Fibroblast of skin of right biceps (primary cell): ENCODE measurements at places on chromosomes 16 and 17.

DNA sequence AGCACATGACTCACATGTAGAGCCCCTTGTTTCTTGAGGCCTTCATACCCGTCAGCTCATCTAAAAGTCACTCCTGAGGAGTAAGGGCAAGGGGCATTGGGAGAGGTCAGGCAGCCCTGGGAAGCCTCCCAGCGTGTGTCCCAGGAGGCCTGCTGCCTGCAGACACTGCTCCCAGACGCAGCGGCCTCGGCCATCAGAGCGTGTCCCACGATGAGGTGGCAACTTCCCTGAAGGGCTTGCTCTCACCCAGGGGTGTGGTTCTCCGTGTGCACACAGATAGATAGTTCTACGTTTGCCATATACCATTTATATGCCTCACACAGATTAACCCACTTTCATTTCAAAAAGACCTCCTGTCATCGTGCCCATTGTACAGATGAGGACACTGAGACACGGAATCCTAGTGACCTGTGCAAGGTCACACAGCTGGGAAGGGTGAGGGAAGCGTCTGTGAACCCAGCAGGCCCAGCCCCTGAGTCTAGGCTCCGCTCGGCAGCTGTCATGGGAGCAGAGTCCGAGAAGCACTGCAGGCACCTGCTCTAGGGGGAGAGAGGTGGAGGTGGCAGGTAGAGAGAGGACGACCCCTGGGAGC, 8.3 kb downstream of the TUBB3 start:
- no peak for DNase-seq

DNA sequence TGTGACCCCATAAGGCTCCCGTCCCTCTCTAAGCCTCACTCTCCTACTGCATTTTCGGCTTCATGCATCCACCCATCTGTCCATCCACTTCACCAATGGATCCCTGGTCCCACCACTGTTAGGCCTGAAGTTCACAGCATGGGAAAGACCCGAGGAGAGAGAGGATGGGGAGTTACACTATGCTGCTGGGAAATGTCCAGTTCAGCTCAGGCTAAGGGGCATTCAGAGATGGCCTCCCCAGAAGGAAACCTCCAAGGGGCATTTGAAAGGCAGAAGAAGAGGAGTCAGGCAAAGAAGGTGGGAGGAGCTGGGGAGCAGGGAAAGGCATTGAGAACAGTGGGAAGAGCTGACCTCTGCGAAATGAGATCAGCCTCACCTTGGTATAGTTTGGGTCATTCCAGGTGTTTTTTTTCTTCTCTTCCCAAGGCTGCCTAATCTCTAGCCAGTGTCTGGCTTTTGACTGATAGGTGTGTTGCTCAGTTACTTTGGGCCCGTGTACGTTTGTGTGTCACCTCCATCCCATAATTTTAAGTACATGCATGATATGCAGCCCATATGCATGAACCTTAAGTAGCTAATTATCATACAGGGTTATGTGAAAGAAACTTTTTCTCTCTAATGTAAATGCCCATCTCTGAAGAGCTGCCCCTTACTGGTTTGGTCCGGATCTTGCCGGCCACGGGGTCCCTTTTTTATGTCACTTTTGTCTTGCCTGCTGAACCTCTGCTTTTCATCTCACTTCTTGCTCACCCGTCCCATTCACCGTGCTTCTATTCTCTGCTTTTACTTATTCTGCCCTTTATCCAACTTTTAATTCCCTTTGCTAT, 11.6 kb upstream of the DRC7 start:
- no peak for DNase-seq

- no peak for DNase-seq
Observed at GRCh38 chr16:79918916-79919315, 318.4 kb upstream of the MAF start.

DNA sequence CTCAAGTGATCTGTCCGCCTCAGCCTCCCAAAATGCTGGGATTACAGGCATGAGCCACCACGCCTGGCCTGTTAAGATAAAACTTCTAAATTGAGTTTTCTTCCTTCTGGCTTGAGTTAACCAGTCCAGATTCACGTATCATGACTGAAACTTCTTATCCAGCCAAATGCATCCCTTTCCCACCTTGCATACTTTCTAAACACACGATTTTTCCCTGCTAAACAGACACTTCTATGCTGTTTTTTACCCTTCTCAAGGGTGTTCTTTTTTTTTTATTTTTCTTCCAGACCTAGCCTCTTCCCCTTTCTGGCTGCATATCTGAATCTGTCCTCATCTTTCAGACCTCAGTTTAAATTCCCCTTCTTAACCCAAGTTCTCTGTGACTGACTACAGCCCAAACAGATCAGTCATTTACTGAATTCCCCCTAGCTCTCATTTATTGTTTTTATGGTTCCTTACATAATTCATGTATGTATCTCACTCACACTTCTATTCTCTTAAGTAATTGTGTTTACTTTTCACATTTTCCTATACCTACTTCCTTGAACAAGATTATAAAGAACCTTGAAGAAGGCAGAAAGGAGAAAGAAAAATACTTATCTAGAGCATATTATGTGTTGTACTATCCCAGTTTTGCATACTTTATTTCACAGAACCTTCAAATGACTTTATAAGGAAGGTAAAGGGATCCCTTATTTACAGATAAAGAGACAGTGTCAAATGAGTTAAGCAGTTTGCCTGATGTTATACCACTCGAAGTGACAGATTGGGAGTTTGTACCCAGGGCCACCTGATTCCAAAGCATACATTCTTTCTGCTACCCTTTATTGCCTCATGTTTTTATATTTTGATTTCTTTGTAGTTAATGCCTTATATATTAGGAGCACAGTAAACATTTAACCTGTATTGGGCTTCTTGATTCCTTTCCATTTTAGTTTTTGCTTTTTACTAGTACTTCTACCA, 5.2 kb downstream of the EVI2B start:
- no peak for DNase-seq

DNA sequence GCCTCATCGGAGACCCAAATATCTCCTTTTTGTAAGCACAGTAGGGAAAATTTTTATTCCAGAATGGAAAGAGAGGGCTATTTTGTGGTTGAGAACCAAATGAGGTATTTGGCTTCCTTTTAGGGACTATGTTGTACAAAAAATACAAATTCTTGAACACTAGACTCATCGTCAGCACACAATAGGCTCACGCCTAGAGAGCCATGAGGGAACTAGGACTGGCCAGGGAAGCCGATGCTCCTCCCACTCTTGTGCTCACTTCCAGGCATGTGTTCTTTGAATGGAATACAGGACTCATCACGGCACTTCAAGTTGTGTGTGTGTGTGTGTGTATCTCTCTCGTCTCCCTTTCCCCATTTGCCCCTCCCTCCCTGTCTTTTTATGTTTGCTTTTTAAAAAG, 17.8 kb upstream of the BLMH start:
- DNase-seq, result peak; percentile 58

DNA sequence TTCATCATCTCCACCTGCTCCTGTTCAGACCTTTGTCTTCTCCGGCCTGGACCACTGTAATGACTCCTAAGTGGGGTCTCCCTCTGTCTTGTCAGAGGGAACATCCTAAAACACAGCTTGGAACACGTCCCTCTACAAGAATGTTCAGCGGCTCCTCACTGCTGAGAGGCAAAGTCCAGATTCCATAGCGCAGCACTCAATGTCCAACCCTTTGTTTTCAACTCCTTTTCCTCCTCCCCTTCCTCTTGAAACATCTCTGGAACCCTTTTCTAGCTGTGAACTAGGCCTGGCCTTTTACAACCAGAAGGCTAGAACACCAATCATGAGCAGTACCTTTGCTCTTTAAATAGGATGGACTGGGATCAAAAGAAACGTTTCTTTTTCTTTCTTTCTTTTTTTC, 914 bp downstream of the C17orf50 start:
- no peak for DNase-seq

DNA sequence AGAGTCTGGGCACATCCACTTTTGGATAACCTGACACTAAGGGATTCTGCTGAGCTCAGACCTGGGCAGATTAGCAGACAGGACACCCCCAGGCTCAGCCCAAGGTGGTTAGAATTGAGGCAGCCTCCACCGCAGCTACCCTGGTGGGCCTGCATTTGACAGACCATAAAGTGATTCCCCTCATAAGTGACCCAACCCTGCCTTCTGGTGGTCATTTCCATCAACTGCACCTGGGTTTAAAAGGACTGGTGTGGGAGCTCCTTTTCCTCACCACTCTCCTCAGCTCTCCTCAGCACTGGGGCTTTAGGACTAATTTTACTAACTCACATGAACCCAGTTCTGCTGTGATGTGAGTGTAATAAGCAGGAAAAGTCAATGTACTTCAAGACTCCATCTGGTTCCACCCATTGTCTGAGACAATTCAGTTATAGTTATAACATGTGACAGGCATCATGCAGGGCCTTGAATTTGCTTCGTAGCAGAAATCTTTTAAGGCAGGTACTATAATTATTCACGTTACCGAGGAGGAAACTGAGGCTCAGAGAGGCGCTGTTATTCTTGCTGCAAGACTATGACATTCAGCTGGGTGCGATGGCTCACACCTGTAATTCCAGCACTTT, 42.5 kb downstream of the MYH3 start:
- DNase-seq, result peak; percentile 74

DNA sequence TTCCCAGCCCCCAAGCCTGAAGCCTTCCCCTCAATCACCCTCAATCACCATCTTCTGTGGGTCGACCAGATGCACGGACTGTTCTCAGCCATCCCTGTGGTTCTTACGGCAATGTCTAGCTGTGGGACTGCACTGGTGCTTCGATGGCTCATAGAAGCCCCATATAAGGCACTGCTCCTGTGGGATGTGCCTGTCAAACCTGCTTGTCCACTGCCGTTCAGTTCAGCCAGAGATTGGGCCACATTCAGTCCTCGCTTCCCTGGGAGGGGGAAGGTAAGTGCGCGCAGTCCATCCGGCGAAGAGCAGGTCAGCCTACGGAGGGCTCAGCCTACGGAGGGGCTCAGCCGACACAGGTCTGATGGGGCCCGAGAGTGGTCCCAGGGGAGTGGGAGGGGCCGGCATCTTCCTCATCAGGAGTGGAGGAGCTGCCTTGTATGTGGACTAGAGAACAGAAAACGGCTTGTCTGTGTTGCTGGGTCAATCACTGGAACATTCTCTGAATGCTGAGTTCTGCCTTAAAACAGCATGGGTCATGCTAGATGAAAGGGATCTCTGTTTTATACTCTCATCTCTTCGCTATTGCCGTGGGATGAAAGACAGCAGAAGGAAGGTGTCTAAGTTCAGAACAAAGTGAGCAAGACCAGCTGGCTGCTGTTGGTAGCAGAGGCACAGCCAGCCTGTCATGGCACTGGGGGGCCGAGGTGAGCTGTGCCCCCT, at the start of gene CARD14:
Gene CARD14 (plus strand): TSS at position 247 of the 717 bp plus-strand sequence. CDS start 11,409 bp downstream, outside the sequence.
- DNase-seq, result no peak

DNA sequence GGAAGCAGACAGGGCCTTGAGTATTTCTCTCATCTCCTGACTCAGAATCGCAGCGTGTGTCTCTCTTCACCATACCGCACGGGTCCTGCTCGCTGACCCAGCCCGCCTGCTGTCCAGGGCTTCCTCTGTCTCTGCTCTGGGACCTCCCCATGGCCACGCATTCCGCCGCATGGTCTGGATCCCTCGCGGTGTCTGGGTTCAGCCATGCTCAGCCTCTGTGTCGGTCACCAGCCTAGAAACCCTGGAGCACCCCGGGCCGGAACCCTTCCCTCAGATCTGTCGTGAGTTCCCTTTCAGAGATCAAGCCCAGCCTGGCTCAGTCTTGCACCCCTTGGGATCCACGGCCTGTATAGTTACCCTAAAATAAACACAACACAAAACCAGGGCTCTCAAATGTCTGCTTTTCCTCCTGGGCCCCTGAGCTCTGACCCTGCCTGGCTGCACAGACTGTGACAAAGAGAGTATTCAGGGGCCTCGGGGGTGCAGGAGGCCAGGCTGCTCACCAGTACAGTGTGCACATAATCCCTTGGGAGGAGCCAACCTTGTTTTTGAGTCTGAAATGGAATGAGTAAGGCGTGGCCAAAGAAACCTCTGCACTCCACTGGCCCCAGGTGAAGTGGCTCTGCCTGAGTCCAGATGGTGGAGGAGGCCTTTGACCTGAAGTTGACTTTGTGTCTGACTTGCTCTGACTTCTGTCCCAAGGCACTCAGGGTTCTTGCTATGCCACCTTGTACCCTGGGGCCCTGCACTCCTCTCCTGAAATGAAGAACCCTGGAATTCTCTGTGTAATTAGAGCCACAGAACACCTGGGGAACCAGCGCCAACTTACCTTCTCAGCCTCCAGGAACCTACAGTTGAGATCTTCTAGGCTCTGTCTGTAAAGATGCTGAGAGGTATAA, 5.8 kb upstream of the SPIRE2 start:
- no peak for DNase-seq

- DNase-seq, result peak; percentile 97
Observed at GRCh38 chr17:71412803-71413202, 708.0 kb upstream of the SOX9 start.

GRCh38 chr16:3528406-3528805, 27.6 kb downstream of the CLUAP1 start:
- no peak for DNase-seq

- no peak for DNase-seq
Observed at GRCh38 chr16:12575288-12575687, 228.4 kb downstream of the CPPED1 start.

DNA sequence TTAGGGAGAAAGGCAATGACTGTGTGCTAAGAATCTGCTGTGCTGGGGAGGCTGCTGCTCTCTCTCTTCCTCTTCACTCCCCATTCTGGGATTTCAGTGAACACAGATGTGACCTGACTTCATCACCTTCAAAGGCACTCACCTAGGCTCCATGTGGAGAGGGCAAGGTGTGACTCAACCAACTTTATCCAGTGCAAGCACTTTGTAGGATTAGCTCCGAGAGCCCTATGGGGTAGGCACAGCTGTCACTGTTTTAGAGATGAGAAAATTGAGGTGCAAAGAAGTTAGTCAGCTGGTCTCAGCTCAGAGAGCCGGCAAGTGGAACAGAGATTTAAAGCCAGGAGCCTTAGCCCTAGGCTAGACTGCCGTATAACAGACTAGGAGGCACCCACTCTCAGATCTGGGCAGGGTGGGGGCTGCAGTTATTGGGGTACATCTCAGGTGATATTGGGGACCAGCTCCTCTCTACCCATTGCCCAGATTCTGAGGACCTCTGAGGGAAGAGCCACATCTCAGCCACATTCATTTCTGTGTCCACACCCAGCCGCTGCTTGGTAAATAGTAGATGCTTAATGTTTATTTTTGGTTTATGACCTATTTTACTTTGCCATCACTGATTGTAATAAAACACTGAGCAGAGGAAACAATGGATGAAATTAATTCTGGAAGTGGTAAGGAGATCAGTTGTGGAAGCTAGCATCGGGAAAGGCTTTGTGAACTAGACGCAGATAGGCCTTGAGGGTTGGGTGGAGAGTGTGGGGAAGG, 138.8 kb downstream of the CCDC182 start:
- DNase-seq, result no peak

GRCh38 chr16:78696797-78697196, 597.3 kb downstream of the WWOX start:
- no peak for DNase-seq

DNA sequence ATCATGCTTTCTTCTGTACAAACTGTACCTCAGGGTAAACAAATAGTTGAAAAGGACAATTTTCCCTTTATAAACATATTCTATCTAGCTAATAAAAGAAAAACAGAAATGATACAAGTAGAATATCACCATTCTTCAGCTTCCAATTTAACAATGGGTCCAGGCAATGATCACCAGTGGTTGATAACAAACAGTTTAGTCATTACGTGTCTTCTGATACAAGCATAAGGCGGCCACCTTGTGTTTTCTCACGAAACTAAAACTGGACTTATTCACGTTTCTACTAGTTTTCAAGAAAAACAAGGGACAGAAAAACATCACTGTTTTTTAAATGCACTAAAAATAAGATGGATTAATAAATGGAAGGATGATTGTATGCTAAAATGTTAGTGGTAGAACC, 58.3 kb downstream of the STH start:
- no peak for DNase-seq

- no peak for DNase-seq
Observed at GRCh38 chr17:75634754-75635609, 1.7 kb downstream of the SMIM5 start.
